ENCODE measurements at places on chromosomes 5 and 9. TPM values are rescaled to one million over a fixed set of nuclear protein-coding genes. Genes with fewer than 3 reads are reported as not detected.

- DNase-seq: no peak
Observed at GRCh38 chr5:151204051-151204450, 19.8 kb downstream of the CCDC69 start.

- DNase-seq: no peak
Observed at GRCh38 chr9:137376386-137376785, 46.6 kb downstream of the EXD3 start.

- DNase-seq: no peak
Observed at GRCh38 chr5:109312695-109313094, 97.1 kb downstream of the PJA2 start.

GRCh38 chr9:24545847-24546522, at the start of gene IZUMO3:
Gene IZUMO3, minus strand, starts transcription at chr9:24545897. Its CDS starts 248 bp downstream, at chr9:24545649.
- no peak for DNase-seq

DNA sequence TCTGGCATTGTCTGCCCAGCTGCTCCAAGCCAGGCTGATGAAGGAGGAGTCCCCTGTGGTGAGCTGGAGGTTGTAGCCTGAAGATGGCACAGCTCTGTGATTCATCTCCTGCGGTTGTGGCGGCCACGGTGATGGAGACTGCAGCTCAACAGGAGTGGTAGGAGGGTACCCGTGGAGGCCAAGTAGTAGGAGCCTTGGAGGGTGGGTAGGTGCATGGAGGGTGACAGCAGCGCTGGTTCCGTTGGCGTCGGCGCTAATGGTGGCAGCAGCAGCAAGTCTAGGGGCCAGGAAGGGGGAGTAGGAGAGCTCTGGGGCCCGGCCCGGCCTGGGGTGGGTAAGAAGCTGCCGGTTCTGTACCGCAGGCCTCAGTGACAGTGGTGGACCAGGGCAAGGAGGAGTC, 22.4 kb upstream of the TRIM52 start:
- DNase-seq: no peak

- DNase-seq: no peak
Observed at GRCh38 chr5:111680737-111681413, 76.1 kb downstream of the NREP start.

DNA sequence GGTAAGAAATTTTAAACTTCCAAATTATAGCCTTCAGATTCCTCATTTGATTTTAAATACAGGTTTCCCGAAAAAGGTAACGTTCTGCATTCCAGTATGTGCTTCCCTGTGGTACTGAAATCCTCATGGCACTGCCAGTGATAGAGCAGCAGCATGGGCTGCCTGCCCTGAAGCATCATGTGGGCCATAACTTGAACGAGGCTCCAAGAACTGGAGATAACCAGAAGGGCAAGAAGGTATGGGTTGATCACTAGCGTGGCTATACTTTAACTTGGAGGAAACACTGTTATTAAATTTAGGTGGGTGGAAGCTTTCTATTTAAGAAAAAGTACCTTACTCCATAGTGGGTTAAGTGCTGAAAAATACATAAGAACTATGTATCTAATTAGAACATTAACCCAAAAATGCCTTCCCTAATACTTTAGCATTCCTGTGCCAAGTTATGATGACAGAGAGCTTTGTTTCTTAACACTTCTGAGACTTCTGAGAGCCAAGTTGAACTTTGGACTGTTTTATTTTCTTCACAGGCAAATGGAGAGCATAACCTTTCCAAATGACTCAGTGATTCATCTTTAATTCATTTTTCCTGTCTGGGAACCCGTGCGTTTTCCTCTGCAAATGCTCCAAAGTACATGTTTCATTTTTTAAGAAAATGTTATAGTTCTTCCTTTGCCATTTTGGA, 191.5 kb upstream of the GNA14 start:
- DNase-seq: no peak

DNA sequence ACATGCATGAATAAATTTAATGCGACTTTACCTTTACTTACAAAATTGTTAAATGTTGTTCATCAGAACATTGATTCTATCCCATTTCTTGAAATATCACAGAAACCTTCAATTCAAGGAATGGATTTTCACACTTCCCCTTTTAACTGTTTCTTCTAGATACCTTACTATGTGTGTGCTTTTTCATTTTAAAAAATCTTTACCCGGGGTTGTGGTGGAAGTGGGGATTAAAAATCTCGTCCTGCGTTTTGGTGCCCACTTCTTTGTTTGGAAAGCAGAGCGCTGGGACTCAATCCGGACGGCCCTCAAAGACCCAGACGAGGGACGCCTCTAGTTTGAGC, 5.8 kb upstream of the MEF2C start:
- DNase-seq: no peak

- DNase-seq: no peak
Observed at GRCh38 chr5:61999371-61999770, 306.6 kb upstream of the KIF2A start.

GRCh38 chr5:82277613-82277986, 554 bp downstream of the RPS23 start:
- DNase-seq: no peak

MVB12B gene
- total RNA-seq: 7.2 TPM

All from H7 (cell line).